ENCODE measurements at places on chromosomes 11 and 22.

- peak; percentile 16 for DNase-seq
Measured at GRCh38 chr11:124717786-124718651, 21.7 kb upstream of the NRGN start.

DNA sequence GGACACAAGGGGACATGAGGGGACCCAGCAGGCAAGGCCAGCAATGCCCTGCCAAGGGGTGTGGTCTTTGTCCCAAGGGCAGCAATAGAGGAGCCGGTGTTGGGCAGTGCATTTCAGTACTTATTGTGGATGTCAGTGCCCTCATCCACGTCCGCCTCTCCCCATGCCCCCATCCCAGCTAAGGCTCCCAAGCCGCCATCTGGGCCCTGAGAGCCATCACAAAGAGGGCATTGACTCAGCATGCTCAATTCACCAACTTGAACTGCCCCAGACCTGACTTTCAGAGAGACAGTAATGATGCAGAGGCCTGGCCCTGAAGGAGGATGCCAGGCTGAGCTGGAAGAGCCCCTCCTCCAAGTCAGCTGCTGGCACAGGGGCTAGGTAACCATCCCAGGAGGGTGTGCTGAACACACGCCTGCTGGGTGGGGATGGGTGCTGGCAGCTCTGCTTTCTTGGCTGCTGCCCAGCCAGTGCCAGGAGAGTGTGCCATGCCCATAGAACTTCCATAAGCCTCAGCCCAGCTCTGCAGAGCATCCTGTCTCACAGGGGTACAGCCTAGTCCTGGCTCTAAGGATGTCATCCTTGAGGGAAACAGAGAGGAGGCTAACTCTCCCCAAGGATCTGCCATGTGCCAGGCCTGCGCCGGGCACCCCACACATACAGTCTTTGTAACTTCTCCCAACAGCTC, 46.5 kb downstream of the PDE2A start:
- no peak for DNase-seq

- DNase-seq: no peak
Measured at GRCh38 chr11:116702772-116703385, 69.9 kb downstream of the BUD13 start.

DNA sequence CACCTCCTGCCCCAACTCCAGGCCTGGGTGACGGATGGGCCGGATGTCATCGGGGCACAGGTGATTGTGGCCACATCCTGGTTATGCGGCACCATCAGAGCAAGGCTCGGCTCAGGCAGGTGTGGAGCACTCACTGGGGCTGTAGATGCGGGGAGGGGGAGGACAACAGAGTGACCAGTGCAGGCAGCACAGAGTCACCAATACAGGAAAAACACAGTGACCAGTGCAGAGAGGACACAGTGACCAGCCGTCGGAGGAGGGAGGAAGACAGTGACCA, 209.1 kb downstream of the BRD1 start:
- DNase-seq: no peak

- DNase-seq: no peak
Measured at GRCh38 chr22:35912658-35913057, 116.0 kb downstream of the RBFOX2 start.

- no peak for DNase-seq
Measured at GRCh38 chr11:127590314-127590713, 589.7 kb upstream of the KIRREL3 start.

DNA sequence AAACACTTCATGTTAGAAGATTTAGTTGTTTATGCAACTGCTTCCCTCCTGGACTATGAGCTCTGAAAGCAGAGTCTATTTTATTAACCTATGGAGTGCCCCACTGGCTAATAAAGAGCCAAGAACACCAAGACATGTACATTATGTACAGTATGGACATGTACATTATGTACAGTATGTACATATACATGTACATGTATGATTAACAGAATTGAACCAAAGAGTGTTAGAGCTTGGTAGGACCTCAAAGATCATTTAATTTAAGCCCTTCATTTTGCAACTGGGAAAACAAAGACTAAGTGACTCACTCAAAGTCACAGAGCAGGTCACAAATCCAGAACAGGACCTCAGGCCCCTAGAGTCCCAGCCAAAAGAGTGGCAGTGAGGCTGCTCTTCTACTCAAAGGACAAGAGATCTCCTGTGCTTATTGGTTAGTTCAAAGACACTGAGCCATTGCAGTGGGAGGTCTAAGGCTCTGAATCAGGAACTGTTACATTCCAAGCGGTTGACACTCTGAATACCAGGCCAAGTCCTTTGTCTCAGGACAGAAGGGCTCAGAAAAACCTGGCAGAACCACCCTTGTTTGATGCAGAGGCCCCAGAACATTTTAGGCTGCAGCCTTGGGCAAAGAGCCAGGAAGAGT, 103.8 kb downstream of the FAM168A start:
- DNase-seq: no peak

DNA sequence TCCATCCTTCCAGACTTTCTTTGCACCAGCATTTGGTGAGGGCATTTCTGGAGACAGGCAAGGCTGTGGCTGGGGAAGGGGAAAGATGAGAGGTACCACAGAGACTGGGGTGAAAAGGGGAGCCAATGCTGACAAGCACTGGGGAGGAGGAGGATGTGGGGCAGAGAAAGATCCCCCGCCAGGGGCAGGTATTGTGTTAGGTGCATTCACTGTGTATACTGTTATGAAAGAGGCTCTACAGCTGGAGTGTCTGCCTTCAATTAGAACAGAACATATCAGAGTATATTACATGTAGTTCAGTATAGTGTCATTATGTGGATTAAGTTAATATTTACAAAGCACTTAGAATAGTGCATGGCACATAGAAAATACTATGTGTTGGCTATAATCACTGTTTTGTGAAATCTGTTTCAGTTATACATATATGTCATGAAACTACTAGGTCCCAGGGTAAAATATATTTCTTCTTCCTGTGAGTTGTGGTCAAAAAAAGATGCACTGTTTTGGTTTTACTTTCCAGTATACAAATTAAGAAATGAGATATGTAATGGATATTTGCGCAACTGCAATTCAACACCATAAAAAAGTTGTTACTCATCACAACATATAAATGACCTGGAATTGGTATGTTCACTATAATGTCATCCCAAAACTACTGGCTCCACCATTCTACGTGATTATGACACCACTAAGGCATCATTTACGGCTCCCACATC, 8.4 kb downstream of the MSANTD2 start:
- DNase-seq: no peak

GRCh38 chr11:32316858-32317642, 118.3 kb downstream of the WT1 start:
- no peak for DNase-seq

- no peak for DNase-seq
Measured at GRCh38 chr11:122897606-122898210, 15.1 kb downstream of the JHY start.
